Type B pancreatic cell (in vitro differentiated cells): ENCODE measurements at places on chromosomes 13 and 19.

DNA sequence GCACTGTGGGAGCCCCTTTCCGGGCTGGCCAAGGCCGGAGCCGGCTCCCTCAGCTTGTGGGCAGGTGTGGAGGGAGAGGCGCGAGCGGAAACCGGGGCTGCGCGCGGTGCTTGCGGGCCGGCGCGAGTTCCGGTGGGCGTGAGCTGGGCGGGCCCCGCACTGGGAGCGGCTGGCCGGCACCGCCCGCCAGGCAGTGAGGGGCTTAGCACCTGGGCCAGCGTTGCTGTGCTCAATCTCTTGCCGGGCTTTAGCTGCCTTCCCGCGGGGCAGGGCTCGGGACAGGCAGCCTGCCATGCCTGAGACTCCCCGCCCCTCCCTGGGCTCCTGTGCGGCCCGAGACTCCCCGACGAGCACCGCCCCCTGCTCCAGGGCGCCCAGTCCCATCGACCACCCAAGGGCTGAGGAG lies 405.2 kb upstream of the PRR20A start:
- DNase-seq: no peak

- DNase-seq: no peak
Observed at GRCh38 chr19:28701491-28701890, 511.5 kb downstream of the UQCRFS1 start.

- DNase-seq: no peak
Observed at GRCh38 chr19:45251452-45252354, 632 bp downstream of the MARK4 start.

GRCh38 chr13:23477101-23477500 lies 43.6 kb upstream of the SACS start:
- DNase-seq: no peak

- peak; percentile 88 for DNase-seq
Observed at GRCh38 chr19:21767065-21767800, at the start of gene ZNF100. Gene ZNF100 (minus strand): TSS chr19:21767579. CDS start chr19:21767429, 150 bp downstream.

- no peak for DNase-seq
Observed at GRCh38 chr13:28467034-28467433, 27.9 kb downstream of the FLT1 start.

- DNase-seq: peak; percentile 88
Observed at GRCh38 chr19:10424011-10424637, 3.8 kb downstream of the PDE4A start.

- no peak for DNase-seq
Observed at GRCh38 chr13:40814803-40815202, 25.4 kb downstream of the SLC25A15 start.

GRCh38 chr13:22915442-22916082 lies 265.2 kb upstream of the SGCG start:
- peak; percentile 84 for DNase-seq

DNA sequence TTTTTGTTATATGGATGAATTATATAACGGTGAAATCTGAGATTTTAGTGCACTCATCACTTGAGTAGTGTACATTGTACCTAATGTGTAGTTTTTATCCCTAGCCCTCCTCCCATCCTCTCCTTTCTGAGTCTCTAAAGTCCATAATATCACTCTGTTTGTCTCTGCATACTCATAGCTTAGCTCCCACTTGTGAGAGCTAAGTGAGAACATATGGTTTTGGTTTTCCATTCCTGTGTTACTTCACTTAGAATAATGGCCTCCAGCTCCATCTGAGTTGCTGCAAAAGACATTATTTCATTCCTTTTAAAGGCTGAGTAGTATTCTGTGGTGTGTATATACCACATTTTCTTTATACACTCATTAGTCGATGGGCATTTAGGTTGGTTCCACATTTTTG lies 94.0 kb downstream of the SLC10A2 start:
- no peak for DNase-seq

DNA sequence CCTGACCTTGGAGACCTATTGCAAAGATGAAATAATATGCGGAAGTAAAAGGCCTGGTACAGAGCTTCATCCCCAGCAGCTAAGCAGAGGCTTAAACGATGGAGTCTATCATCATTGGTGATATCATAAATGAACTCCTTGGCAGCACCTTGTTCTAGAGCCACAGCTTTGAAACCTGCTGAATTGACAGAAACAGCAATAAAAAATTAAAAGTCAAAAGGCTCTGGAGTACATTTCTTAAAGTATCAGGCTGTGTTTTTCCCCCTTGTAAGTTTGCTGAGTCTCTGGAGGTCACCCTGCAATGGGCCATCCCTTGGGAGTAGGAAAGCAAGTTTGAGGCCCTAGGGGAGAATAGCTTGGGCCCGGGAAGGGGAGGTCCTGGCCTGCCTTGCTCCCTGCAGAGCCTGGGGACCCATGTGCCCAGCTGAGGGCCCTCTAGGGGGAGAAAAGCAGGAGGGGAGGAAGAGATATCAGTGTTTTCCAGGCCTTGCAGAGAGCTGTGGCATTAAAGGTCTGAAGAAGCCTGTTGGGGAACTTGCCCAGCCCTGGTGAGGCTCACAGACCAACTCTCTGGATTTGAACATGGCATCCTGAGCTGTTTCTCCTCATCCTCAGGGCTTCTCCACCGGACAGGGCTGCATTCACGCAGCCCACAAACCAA lies 416.1 kb downstream of the ZNF536 start:
- peak; percentile 53 for DNase-seq

GRCh38 chr19:311813-312261 lies 20.6 kb upstream of the PLPP2 start:
- DNase-seq: no peak

GRCh38 chr19:36209372-36209771 lies 5.1 kb downstream of the ZNF565 start:
- DNase-seq: no peak

GRCh38 chr13:80133631-80134261 lies 207.2 kb downstream of the SPRY2 start:
- no peak for DNase-seq

DNA sequence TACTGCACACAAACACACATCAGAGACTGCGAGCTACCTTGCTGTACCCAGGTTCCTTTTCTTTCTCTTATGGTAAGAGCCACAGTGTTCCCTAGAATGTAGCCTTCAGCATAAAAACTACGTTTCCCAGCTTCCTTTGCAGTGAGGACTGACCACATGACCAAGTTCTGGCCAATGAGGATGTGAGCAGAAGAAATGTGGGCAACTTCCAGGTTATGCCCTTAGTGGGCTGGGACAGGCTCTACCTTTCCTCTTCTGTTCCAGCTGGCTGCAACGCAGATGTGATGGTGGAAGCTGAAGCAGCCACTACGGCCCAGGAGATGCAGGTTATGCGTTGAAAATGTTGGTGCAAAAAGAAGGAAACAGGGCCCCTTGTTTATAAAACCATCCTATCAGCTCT lies 27.5 kb downstream of the VRK3 start:
- no peak for DNase-seq

DNA sequence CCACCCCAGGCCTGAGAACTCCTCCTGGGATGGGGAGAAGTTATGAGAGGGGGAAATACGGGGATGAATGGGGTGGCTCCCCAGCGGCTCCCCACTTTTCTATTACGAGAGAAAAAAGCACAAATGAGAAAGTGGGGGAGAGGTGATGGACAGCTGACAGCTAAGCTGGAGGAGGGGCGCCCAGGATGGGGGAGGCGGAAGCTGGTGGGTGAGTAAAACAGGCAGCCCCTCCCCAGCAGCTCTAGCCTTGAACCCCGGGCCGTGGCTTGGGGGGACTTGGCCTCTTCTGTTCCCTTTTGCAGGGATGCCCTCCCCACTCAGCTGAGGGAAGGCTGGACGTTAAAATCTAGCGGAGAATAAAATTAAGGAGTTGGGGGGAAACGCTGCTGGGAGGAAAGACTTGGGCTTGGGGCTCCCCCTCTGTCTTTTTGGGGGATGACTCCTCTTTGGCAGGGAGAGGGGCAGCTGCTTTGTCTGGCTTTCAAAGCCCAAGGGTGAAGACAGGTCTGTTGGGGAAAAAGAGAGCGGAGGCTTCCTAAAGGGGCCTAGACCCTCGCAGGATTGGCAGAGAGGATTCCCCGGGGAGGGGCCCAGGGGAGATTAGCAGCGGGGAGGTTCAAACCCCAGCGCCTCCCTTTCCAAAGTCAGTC lies 1.4 kb upstream of the SAMD1 start:
- no peak for DNase-seq

GRCh38 chr19:49781394-49781793 lies 14.6 kb downstream of the AP2A1 start:
- DNase-seq: no peak

- DNase-seq: no peak
Observed at GRCh38 chr13:109111141-109111540, 481.7 kb downstream of the MYO16 start.

DNA sequence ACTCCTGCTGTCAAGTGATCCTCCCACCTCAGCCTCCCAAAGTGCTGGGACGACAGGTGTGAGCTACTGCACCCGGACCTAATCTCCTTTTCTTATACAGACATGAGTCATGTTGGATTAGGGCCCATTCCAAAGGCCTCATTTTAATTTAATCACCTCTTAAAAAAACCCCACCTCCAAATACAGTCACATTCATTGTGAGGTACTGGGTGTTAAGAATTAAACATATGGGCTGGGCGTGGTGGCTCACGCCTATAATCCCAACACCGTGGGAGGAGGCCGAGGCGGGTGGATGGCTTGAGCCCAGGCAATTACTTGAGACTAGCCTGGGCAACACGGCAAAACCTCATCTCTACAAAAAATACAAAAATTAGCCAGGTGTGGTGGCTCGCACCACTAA lies 46.6 kb downstream of the PIN1 start:
- no peak for DNase-seq
